ENCODE measurements at places on chromosomes 6 and 20.

DNA sequence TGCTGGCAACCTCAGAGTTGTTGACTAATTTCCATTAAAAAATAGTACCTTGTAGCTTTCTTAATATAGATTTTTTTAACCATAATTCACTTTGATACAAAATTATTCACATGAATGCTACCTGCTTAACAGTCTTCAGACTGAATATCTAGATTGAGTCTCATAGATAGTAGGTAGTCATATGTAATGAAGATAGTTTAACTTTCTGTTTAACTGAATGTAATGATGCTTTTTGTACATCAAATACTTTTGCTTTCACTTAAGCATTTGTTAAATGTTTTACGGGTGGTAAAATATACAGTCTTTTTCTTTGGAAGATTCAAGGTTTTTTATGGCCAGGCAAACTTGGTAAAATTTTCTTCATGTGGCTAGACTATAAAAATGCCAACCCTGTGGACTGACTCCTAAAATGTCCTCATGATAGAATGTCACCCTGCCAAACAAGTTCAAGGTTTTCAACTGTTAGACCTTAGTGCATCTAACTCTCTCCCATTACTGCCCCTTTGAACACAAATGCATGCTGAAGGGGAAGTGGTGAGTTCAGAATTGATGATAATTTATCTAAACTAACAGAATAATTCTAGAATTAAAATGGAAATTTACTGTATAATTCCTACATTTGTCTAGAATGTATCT lies 16.4 kb downstream of the TBPL1 start:
- DNase-seq = no peak

- DNase-seq = peak; percentile 46
Observed at GRCh38 chr6:34514593-34515472, 41.3 kb downstream of the SPDEF start.

DNA sequence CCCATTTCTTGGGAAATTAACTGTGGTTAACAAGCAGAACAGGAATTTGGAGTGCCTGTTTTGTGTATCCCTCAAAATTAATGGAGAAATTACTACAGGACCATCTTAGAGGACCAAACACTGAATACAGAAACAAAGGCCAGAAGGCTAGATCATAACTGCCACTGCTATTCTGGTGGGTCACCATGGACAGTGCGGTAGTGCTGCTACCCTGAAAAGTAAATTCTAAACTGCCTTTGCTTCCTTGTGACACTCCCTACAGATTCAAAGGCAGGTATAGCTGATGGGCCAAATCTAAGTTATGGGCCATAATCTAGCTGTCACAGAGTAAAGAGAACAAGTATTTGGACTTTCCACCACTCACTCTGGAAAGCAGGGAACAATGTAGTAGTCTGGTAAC lies 575.8 kb upstream of the ADGRB3 start:
- no peak for DNase-seq

DNA sequence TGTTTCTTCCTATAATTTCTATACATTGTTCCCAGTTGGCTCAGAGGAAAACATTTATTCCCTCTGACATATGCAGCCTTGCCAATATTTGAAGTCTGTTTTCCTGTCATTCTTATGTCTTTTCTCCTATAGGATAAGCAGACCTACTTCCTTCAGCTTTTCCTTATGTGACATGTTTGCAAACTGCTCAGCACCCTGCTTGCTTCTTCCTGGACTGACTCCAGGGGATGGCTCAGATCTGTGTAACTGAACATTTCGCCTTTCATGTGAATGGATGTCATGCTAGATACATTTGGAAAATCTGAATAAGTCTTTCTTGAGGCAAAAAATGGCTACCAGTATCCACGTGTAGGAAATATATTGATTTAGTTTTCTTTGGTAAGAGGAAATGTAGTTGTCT lies 113.2 kb downstream of the CARMIL1 start:
- DNase-seq = peak; percentile 15

DNA sequence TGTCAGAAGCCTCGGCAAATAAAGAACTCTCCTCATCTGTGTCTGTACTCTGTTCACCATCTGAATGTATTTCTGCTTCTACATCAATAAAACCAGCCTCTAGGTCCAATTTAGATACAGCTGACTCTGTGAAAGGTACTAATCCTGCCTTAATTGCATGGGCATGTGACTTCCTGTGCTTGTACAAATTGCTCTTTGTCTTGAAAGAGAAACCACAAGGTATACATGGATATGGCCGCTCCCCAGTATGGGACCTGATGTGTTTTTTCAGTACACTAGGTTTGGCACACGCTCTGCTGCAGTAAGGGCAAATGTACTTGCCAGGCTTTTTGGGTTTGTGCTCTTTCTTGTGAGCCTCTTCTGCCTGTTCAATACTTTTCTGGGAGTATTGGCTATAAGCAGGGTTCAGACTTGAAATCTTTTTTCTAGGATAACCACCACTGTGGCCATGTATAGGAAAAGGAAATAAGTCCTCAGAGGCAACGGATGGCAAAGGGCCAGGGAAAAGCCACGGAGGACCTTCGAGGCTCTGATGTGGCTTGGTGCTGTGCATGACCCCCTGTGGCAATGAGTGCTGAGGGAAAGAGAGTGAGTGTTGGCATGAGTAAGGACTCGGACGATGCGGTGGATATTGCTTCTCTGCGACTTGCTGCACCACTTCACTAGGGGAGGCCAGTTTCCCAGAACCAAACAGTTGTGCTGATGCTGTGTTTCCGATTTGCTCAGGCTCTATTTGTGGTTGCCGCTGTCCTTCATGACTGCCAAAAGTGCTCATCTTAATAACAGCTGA lies 170.9 kb downstream of the HIVEP2 start:
- DNase-seq = no peak

GRCh38 chr6:145214570-145214969 lies 520.8 kb downstream of the EPM2A start:
- peak; percentile 36 for DNase-seq

DNA sequence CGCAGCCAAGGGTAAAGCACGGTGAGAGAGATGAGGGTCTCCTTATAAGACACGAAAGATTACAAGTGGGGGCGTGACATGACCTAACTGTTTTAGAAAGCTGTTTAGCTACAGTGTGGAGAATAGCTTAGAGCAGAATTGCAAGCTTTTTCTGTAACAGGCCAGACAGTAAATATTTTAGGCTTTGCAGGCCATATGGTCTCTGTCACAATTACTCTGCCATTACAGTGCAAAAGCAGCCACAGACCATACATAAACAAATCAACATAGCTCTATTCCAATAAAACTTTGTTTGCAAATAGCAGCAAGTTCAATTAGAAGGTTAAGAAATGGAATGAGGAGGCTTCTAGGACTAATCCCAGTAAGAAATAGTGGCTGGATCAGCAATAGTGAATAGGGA lies 16.8 kb downstream of the PGM3 start:
- no peak for DNase-seq

- DNase-seq = peak; percentile 19
Observed at GRCh38 chr6:106475284-106475683, 114.8 kb downstream of the CRYBG1 start.

DNA sequence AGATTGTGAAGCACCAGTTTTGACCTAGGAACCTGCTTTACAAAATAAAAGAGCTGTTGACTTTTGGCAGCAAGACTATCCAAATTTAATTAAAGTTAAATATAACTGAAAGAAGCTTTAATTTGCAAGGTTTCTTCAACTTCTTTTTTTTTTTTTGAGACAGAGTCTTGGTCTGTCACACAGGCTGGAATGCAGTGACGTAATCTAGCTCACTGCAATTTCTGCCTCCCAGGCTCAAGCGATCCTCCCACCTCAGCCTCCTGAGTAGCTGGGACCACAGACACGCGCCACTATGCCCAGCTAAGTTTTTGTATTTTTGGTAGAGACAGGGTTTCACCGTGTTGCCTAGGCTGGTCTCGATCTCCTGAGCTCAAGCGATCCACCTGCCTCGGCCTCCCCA lies 13.7 kb upstream of the CSE1L start:
- DNase-seq = no peak

GRCh38 chr20:24761220-24762065 lies 187.6 kb upstream of the CST7 start:
- DNase-seq = no peak

- no peak for DNase-seq
Observed at GRCh38 chr20:24531202-24531601, 61.8 kb downstream of the SYNDIG1 start.

DNA sequence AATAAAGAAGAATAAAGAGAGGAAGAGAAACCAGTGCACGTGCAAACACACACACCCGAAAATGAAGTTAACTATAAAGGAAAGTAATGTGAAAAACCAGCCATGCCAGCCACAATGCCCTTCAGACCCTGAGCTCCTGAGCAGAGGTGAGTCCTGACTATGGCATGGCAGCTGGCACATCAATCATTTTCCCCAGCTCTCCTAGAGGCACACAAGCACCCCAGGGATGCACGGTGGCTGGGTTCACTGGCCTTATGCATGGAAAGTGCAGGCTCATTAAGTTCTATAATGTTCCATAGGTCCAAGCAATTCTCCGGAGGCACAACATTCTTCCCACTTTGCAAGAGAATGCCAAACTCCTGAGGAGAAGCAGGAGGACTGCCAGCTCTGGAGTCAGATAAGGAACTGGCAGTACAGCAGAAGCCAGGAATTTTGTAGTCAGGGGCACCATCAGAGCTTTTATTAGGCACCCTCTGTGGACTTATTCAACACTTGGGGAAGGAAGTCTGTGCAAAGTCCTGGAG lies 175.0 kb upstream of the PRDM1 start:
- DNase-seq = no peak
